ENCODE measurements at places on chromosomes 1 and 21.

DNA sequence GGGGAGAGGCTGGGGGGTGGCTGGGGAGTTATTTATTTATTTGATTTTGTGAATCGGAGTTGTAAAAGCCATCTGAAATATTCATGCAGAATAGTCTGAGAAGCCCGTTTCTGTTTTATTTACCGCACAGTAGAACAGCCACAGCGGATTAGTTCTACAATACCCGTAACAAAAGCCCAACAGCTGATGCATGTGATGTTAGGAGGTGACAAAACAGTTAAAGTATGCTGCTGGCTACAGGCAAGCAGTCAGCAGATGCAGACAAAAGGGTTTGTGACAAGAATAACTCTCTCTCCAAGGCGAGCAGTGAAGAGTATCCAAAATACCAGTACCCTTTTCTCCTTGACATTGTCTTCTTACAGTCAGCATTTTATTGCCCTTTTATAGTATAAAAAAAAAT is 42.0 kb downstream of the PROX1 start:
- no peak for DNase-seq

GRCh38 chr21:39696618-39697017 is 48.4 kb upstream of the IGSF5 start:
- DNase-seq: no peak

- DNase-seq: no peak
These were observed 71.9 kb downstream of the PLA2G4A start for GRCh38 chr1:186900539-186901237.

DNA sequence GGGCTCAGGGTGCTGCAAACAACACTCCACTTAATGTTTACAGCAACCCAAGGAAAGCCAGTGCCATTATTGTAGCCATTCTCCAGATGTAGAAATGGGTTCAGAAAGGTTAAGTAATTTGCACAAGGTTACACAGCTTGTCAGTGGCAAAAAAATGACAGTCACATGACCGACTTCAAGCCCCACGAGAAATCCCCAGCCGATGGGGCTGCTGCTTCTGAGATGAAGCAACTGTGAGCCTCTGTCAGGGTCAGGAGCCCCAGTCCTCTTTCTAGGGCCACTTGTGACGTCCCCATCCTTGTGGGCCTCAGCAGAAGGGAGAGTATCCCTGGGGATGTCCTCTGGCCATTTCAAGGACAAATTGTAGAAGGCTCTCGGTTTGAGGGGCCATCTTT is 54.8 kb downstream of the EDN2 start:
- DNase-seq: no peak

GRCh38 chr1:227942716-227943261 is 4.9 kb downstream of the WNT9A start:
- no peak for DNase-seq

DNA sequence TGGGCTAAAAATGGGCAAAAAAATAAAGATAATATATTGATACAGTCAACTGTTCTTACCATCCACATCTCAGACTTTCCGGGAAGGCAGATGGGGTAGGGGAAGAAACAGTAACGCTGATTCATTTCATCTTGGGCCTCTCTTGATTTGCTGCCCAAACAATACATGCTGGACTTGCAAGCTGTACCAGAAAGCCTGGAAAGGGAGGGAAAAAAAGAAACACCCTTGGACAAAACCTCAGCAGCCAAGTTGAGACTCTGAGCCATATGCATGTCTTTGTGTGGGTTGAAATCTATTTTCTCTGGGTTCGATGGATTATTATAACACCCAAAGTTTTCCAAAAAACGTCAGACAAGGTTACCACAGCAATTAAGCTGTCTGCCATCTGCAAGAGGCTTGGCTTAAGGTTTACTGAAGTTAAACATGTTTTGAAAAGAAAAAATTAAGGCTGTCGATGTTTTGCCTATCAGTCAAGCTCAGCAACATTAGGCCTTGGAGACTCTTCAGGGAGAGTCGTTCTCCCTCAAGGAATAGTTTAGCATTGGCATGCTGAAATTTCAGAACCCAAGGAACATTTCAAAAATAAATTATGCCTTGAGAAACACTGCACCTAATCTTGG is 71.2 kb downstream of the PSMG1 start:
- no peak for DNase-seq

DNA sequence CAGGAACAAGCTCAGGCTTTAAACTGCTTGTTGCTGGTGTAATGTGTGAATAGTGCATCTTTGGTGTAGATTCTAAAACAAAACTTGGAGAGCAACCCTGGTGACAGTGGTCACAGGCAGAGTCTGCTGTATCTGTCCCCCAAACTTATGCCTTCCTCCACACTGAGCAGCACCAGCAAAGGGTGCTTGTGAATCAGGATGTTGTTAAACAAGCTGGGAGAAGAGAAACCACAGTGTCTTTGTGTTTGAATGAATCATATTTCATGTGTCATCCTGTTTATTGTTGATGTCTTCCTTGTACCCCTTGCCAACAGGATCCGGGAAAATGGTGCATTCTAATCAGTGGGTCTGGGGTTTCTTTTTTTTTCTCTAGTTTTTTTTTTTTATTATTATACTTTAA is 91.9 kb upstream of the COG2 start:
- DNase-seq: no peak

DNA sequence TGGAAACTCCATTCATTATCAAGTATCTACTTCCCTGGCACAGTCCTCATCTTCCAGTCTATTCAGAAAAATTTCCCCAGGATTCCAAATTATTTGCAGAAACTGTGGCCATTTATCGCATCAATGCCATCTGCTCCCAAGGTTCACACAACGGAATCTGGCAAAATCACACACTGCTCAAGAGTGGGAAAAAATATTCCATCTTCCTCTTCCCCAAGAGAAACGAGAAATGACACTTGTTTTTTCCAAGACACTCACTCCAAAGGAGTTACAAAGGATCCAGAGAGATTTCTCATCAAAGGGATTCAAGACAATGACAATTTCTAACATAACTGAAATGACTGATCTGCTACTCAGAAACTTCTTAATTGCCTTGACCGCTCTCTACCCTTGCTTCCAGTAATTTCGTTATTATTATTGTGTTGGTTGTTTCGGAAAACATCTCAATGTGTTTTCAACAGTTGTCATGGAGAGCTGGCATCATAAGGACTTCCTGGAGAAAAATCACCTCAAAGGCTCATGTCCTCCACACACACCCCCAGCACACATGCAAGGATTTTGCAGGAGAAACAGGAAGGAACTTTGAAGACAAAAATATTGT is 128.0 kb downstream of the PSMG1 start:
- no peak for DNase-seq

DNA sequence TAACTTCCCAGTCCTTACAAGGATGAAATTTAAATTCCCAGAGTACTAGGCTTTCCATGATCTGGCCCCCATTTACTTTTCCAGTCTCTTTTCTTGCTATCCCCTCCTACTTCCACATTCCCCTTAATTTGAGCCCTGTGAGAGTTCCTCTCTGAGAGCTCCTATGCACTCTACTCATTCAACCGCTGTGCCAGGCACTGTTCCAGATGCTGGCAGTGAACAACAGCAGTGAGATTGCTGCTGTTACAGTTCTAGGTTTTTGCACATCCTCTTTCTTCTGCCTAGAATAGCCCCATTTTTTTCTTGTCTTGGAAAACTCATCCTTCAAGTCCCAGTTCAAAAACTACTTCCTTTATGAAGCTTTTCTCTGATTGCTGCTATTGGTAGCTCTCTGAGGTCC is 18.8 kb downstream of the ATF6 start:
- DNase-seq: no peak

- no peak for DNase-seq
These were observed 356.1 kb downstream of the OMA1 start for GRCh38 chr1:58190267-58190988.

- DNase-seq: no peak
These were observed 2.7 kb downstream of the PLEKHG5 start for GRCh38 chr1:6488602-6489382.

- no peak for DNase-seq
These were observed 10.0 kb upstream of the TNFRSF8 start for GRCh38 chr1:12052997-12053686.

- no peak for DNase-seq
These were observed 307.7 kb upstream of the PKN2 start for GRCh38 chr1:88376421-88376820.

GRCh38 chr1:44296086-44296485 is 59.0 kb downstream of the ERI3 start:
- DNase-seq: peak; percentile 45

- DNase-seq: peak; percentile 73
These were observed at the start of gene PRDM16 for GRCh38 chr1:3068564-3069431. Gene PRDM16, plus strand, starts transcription at chr1:3069203. Its CDS starts 57 bp downstream, at chr1:3069260.

DNA sequence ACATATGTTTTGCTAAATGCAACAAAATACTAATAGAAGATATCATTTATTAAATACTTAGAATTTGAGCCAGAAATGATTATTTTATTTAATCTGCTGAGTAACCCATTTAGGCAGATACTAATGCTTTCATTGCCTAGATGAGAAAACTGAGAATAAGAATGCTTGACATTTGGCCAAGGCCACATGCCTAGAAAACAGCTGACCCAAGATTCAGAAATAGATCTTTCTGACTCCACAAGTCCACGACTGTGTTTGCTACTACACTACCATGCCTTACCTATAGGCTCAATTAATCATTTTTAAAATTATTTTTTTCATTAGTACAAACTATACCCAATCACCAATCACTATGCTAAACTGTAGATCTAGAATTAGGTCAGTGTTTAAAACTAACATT is 129.7 kb downstream of the ATP1B1 start:
- no peak for DNase-seq

- no peak for DNase-seq
These were observed 35.8 kb downstream of the LHX4 start for GRCh38 chr1:180265871-180266270.

GRCh38 chr1:182752077-182752988 is 37.2 kb upstream of the NPL start:
- DNase-seq: peak; percentile 30

DNA sequence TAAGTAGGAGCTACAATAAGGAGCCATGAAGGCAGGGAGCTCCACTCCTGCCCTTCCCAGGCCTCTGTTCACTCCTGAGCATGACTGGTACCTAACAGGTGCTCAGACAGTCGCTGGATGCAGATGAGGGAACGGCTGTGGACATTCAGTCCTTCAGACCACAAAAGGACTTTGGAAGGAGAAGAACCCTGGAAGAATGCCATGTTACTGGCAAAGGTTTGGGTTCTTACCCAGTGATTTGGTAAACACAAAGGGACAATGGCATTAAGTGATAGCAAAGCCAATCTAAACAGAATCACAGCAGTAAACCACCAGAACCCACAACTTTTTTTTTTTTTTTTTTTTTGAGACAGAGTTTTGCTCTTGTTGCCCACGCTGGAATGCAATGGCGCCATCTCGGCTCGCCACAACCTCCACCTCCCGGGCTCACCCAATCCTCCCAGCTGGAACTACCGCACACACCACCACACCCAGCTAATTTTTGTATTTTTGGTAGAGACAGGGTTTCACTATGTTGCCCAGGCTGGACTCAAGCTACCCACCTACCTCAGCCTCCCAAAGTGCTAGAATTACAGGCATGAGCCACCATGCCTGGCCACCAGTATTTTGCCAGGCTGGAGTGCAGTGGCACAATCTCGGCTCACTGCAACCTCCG is 7.5 kb upstream of the CBR3 start:
- no peak for DNase-seq

GRCh38 chr1:28322194-28322593 is 6.6 kb upstream of the MED18 start:
- no peak for DNase-seq

DNA sequence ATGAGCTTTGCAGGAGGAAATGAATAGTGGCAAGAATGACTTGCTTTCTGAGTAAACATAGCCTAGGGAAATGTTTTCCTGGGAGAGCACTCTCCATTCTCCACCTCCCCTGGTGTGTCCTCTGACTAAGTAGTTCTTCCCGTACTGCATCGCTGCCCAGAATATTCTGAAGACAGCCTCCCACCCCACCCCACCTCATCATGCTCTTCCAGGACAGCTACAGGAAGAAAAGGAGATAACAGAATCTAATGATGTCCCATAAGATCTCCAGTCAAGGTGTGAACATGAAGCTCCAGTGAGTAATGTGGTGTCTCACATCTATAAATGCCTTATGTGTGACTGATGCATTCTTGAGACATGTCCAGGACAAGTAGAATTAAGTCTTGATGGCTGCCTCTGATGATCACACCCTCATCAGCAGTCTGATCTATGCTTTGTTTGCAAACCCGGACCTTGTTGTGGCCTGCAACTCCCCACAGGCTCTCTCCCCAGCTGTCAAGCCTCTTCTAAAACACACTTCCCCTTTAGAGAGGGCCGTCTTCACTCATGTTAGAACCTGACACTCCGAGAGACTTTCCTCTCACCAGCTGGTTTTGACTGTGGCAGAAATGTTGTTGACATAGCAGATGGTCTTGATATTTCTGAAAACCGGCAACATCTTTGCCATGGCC is 183.0 kb downstream of the CYYR1 start:
- DNase-seq: no peak

DNA sequence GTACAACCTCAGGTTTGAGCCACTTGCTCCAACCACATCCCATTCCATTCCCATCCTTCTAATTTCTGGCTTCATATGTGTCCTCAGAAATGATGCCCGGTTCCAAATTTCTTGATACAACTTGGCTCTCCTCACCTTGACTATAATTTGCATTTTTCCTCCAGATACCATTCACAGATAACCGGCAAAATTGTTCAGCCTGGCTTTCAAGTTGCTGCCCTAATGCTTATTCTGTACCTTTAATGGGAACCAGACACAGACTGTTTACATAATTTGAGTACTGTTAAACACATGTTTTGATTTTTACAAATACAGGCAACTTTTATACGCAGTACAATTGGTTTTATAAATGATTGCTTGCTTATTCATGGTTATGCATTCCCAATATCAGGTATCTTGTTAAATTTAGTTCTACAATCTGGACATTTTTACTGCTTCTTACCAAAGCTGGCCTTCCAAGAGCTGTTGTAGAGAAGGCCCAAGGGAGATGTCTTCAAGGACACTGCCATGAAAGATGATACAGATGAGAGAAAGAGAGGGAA is 649.5 kb upstream of the CAMK1G start:
- DNase-seq: no peak

DNA sequence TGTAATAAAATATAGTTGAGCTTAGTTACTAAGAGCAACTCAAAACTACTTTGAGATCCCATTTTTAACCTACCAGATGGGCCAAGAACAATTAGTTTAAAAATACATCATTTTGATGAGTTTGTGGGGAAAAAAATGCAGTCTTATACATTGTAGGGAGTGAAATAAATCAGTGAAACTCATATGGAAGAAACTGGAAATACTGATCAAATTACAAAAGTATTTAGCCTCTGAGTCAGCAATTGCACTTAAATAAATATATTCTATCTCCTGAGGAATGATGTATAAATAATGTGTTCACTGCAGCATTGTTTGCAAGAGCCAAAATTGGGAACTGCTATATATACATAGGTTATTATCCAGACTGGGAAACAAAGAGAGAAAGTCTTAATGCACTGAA is 4.6 kb upstream of the SMCP start:
- DNase-seq: no peak

- DNase-seq: no peak
These were observed 10.1 kb downstream of the DISP3 start for GRCh38 chr1:11488966-11489625.
